ENCODE measurements at places on chromosomes 5 and 9.

DNA sequence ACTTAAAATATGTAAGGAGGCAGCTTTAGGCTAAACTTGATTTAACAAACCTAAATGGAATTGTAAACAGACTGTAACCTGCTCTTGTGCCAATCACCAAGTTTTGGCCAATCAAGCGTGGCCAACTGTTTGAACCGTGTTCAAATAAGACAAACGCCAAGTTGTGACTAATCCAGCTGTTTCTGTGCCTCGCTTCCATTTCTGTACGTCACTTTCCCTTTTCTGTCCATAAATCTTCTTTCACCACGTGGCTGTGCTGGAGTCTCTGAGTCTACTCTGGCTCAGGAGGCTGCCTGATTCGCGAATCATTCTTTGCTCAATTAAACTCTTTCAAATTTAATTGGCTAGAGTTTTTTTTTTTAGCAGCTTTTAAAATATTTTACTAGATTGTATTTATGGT is 71.3 kb downstream of the LIX1 start:
- DNase-seq, result no peak

GRCh38 chr5:98773214-98773463 is 324 bp upstream of the RGMB start:
- DNase-seq, result no peak

- DNase-seq, result no peak
These were observed 461.9 kb upstream of the COX7C start for GRCh38 chr5:86155796-86156195.

DNA sequence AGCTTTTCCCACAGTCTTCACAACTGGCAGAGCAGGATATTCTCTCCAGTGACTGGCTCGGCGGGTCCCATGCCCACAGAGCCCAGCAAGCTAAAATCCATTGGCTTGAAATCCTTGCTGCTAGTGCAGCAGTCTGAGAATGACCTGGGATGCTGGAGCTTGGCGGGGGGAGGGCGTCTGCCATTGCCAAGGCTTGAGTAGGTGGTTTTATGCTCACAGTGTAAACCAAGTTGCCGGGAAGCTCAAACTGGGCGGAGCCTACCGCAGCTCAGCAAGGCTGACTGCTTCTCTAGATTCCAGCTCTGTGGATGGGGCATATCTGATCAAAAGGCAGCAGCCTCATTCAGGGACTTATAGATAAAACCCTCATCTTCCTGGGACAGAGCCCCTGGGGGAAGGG is 194.1 kb downstream of the CCDC171 start:
- DNase-seq, result no peak

- DNase-seq, result no peak
These were observed 155.7 kb downstream of the RMI1 start for GRCh38 chr9:84136119-84136868.

DNA sequence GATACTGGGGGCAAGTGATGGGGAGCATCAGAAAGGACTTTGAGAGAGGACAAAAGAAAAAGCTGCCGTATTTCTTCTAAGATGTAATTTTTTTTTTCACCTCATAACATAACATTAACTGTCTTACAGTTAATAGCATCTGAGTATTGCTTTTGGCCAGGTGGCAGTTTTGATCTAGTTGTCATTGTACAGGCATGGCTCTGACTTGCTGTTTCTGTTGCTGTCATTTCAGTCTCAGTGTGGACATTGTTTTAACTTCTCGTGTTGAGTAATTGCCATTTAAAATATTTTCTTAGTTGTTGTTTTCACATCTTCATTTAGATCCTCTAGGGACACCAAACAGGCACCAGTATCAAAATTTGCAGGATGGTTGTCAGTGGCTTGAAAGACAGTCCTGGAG is 12.4 kb downstream of the SMAD5 start:
- no peak for DNase-seq

GRCh38 chr9:117116084-117116483 is 298.8 kb downstream of the ASTN2 start:
- DNase-seq, result no peak

- DNase-seq, result no peak
These were observed 47.2 kb downstream of the MAST4 start for GRCh38 chr5:66643387-66643786.

DNA sequence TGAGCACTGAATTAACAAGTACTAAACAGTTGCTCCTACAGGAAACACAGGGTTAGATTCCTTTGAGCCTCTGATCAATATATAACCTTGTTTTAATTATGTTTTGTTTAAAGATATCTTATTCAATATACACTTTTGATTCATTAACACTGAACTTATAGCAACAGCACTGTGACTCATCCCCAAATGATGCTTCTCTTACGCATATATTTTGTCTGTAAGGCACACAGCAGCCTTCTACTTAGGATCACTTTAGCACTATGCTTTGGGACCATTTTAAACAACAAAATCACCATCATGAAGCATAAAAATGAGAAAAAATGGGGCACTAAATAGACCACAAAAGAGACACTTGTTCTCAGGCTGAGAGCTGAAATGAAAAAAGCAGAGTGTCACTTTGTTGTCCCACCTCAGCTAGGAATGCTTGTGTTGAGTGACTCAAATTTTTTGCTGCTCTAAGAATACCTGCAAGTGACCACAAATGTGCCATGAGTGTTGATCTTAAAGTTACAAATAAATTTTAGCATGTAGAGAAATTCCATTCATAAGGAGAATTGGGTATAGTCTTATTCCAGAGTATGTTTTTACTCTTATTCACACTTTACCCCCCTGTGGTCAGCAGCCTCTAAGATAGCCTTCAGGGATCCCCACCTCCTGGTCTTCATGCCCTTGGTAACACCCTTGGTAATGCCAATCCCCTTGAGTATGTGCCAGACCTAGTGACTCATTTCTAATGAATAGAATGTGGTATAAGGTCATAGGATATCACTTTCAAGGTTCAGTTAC is 252.7 kb upstream of the IL12B start:
- no peak for DNase-seq

GRCh38 chr5:33241802-33242201 is 199.0 kb upstream of the TARS1 start:
- no peak for DNase-seq

DNA sequence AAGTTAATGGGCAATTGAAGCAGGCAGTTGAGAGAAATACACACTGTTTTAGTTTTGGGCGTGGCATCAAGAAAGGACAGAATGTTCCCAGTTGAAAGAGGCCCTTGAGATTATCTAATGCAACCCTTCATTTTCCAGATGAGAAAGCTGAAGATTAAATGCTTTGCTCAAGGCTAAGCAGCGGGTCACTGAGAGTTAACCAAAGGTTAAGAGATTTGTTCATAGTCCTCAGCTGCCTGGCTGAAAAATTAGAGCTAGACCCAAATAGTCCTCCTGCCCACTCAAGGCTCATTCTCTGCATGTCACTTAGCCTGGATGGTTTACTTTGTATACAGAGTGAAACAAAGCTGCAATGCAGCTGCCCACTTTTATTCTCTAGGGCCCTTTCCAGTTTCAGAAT is 46.7 kb upstream of the MAMDC2 start:
- no peak for DNase-seq

DNA sequence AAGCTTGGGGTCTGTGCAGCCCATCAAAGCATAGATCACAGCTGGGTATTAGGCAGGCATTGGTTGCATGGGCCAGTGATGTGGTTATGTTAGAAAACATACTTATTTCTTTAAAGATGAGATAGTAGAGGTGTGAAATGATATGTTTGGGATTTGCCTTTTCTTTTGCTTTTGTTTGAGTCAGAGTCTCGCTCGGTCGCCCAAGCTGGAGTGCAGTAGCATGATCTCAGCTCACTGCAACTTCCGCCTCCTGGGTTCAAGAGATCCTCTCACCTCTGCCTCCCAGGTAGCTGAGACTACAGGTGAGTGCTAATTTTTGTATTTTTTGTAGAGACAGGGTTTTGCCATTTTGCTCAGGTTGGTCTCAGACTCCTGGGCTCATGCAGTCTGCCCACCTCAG is 84.8 kb downstream of the PDE6A start:
- DNase-seq, result no peak

GRCh38 chr5:65078331-65078730 is 309.6 kb downstream of the CWC27 start:
- DNase-seq, result no peak

DNA sequence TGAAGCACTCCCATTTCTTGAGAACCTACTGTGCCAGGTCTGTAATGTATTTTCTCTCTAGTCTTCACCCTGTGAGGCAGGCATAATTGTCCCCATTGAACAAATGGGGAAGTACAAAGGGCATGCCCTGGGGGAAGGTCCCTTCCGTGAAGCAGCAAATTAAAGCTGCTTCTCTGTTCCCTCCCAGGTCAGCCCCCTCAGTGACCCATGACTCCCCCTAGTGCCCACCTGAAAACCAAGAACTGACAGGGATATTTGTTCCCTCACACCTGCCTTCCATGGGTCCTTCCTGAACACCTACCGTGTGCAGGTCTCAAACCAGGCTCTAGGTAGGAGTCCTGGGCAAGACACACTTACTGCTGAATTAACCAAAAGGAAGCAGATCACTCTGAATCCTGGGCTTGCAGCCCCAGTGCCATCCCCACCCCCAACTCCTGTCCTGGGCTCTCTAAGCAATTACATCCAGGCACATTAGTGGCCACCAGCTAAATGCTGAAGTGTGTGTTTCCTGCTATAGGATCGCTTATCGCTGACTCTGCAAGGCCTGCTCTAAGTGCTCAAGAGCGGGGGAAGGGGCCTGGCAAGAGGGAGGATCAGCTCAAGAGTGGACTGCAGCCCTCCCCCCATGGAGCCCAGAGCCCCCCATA is 254.8 kb downstream of the CDK5RAP2 start:
- no peak for DNase-seq

- no peak for DNase-seq
These were observed 44.3 kb downstream of the SLC28A3 start for GRCh38 chr9:84296146-84296843.

DNA sequence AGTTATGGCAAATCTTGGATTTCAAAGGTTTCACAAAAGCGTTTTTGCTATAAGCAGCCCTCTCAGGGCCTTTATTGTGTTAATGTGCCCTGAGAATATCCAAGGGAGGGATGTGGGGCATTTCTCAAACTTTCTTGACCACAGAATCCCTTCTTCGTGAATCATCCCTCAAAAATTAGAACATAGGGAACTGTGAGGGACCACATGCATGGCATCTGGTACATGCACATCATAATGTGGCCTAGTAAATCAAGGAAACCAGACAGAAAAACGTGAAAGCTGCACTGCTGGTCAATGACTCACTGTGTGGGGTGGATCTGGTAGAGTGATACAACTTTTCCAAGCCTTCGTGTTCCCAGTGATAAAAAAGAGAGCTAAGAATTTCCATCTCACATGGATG is 22.4 kb downstream of the DDX31 start:
- DNase-seq, result no peak

GRCh38 chr9:72588336-72588735 is 66.9 kb downstream of the TMC1 start:
- no peak for DNase-seq

DNA sequence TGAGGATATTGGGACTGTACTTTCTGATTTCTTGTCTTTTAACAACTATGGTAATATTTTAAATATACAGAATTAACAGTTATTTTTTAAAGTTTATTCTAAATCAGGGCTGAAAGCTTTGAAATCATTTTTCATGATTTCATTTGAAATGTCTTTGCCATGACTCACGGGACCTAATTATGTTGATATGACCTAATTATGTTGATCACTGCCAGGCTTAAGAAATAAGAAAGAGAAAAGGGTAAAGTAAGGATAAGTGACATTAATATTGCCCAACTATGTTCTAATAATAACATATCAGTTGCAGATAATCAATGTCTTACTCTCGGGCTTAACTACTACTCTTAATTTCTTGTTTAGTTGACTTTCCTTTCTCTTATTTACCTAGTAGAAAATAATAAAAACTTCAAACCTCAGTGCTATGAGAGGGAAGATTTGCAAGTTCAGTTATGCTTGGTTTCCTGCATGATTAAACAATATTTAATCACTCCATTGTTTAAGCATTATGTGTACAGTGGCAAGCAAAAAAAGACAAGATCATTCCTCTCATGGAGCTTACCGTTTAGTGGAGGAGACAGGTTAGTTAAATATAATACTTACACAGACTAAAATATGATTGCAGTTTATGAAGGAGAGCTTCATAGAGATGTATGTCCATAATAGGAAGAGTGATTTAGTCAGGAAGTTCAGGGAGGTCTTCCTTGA is 67.0 kb upstream of the EIF4EBP3 start:
- DNase-seq, result no peak

DNA sequence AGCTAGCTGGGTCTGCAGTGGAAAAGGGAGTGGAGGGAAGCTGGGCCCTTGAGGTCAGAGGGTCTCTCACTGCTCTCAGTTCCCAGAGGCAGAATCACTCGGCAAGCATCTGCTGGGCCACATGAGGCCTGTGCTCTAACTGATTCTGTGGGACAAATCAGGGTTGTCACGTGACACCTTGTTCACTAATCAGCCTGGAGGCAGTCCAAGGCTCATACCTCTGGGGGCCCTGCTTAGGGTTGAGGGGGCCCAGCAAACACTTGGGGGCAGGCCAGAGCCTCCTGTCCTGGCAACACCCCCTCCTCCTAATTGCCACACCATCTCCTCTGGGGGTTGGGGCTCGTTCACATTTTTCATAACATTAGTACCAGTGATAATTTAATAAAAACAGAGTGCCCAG is 9.1 kb upstream of the DPM2 start:
- no peak for DNase-seq

DNA sequence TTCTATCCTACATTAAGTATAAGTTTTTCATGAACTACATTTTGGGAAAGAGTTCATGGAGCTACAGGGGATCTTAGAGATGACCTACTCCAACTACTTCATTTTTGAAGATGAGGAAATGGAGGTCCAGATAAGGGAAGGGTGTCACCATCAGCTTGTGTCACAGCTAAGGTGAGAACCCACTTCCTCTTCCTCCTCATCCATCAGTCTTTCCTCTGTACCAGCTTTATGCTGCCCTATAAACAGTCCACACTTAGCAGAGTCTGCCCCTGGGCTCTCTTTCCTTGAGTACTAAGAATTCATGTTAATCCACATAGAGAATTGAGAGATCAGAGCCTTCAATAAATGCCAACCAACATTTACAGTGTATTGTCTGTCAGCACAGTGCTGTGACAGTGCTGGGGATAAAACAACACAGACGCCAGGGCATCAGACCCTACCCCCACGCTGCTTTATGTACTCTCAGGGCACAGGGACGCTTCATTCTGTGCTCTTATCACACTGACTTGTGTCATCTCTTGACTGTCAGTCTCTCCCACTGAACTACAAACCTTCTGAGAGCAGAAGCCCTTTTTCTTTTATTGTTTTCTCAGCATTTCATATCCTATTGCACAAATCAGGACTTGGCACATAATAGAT is 22.1 kb downstream of the ADRB2 start:
- DNase-seq, result no peak

DNA sequence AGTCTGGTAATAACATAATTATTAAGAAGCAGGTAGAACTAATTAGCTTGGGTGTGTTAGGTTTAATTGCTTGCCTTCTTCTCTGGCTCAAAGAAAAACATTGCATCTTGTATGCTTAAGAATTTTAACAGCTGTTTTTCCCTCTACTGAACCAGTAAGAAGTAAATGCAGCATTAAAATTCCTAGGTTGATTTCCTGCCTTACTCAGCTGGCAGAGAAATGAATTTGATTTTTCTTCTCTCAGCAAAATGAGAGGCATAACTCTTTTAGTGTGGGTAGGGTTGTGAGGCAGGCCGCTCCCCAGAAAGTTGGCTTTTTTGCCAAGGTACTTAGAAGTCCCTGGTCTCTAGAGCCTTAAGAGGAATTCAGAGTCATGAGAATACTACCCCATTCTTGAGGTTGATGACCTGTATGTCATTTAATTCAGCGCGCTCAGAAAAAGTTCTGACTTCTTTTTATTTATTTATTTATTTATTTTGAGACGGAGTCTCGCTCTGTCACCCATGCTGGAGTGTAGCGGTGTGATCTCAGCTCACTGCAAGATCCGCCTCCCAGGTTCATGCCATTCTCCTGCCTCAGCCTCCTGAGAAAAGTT is 302.6 kb downstream of the ARHGEF28 start:
- DNase-seq, result no peak
